ENCODE measurements at places on chromosomes 3 and 15.

GRCh38 chr3:150582620-150583019, 20.5 kb upstream of the SELENOT start:
- DNase-seq, result no peak

DNA sequence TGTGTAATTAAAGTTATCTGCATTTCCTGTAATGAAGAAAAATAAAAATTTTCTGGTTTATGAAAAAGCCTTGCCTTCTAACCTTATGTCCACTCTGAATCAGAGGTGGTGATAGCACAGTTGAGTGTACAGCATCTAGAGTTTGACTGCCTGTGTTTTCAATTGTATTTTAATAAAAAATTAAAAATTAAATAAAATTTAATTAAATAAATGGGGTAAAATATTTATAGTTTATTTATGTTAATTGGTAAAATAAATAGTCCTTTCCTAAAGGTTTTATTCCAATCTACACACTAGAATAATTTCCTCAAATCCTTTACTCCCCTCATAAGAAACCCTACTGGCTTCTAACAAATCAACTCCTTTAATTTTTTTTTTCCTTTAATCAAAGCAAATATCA, 111.8 kb upstream of the MYO5C start:
- DNase-seq, result no peak

DNA sequence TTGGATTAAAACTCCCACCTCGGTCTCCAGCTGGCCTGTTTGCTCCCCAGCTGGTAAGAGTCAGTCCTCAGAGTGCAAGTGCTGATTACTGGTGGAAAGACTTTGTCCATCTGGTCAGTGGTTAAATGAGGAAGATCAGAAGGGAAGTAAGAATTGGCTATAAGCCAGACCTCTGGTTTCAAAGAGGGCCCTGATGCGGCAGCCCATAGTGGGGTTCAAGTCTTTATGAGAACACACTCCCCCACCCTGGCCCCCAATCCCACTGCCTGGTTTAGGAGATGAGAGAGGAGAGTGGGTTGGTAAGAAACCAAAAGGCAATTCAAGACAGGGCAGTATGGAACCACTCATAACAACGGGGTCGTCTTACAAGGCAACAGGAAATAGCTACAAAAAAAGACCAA, 65.0 kb downstream of the FRMD4B start:
- DNase-seq, result no peak

GRCh38 chr3:30281526-30281925, 324.9 kb upstream of the TGFBR2 start:
- no peak for DNase-seq

DNA sequence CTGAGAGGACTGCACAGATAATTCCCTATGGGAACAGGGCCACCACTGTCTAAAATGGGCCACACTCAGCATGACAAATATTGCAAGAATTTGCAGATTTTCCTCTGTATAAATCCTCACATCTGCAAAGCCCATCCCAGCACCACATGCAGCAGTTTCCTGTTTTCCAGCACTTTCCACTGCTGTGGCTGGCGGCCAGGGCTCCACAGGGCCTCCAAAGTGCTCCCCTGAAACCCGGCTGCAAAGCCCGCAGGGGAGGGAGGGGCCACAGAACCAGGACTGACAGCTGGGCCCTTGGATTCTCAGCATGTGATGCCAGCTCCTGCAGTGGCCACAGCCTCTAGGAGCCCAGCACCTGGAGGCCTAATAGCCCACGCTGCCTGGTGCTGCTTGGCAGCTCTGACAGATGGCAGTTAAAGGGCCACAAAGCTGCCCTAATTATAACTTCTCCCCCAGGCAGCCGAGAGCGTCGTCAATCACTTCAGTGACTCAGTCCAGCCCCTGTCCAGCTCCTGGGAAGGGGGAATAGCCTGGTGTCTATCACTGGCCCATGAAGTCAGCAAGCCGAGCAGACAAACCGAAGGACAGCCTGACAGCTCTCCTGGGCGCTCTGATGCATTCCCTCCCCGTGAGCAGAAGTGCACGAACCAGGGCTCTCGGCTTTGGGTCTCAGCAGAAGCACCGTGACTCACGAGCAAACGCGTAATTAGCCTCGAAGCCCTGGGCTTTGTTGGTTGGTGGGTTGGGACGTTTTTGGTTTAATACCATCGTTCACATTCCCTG, 4.7 kb downstream of the LRRC15 start:
- no peak for DNase-seq

GRCh38 chr15:41606997-41607396, 48.0 kb downstream of the TYRO3 start:
- DNase-seq, result no peak

DNA sequence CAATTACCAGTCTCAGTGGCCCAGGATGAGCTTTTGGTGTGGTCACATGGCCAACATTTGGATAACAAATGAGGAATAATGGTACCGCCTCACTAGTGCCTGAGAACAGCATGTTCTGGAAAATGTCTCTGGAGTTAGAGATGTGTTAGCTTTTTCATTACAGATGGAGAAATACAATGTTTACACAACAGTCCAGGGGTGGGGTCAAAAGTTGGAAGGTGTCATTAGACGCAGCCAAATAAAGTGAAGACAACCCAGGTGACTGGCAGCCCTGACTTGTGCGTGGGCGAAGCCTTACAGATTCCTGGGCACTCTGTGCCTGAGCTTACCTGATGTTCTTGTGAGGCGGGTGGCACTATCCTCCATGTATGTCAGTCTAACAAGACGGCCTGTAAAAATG, 12.8 kb downstream of the IL17RB start:
- no peak for DNase-seq

- no peak for DNase-seq
Measured at GRCh38 chr15:94404733-94405283, 173.4 kb downstream of the MCTP2 start.

DNA sequence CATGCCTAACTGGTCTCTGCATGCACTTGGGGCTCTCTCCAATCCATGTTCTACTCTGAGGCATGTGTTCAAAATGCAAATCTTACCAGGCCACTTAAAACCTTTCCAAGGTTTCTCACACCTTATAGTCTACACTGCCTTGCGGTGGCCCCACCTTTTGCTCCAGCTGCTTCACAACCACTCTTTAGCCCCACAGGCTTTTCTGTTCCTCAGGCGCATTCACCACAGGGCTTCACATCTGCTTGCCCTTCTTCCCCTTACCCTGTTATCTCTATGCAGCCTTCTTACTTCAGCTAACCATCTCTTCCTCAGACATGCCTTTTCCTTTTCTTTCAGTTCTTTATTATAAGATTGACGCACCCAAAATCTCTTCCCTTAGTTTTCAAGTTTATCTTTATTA, 37.8 kb downstream of the MINDY4B start:
- no peak for DNase-seq

DNA sequence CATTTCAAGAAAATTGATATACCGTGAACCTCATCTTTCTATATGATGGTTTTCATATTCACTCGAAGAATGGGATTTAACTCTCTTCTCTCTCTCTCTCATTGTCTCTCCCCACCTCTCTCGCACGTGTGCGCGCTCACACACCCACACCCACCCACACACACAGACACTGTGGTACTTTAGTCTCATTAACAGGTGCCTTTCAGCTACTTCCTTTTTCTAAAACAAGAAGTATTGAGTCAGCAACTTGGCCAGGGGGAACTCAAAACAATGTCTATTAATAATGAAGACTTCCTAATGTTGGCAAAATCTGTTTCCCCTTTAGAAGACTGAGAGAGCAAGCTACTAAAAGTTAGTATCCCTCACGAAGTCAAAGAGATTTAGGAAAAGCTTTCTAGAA, 150.7 kb downstream of the TMCO5A start:
- DNase-seq, result no peak

GRCh38 chr15:33581032-33581431, 270.3 kb downstream of the RYR3 start:
- no peak for DNase-seq

GRCh38 chr15:95656595-95656994, 673.9 kb upstream of the NR2F2 start:
- no peak for DNase-seq

DNA sequence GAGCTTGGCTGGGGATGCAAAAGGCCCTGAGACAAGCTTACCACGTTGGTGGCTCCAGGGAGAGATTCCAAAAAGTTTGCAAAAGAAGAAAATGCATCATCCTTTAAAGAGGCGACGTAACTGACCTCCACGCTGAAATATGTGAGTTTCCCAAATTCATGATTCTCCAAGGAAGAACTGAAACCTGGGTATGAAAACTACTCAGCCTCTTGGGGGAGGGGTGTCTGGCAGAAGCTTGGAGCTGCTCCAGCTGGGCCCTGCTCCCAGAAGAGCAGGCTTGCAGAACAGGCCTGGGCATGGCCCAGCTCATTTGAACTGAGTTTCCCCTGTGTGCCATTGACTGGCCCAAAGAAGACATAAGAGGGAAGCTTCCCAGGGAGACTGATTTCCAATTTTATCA, 20.5 kb downstream of the CPN2 start:
- no peak for DNase-seq

- no peak for DNase-seq
Measured at GRCh38 chr3:38984731-38985130, 67.0 kb downstream of the SCN11A start.

DNA sequence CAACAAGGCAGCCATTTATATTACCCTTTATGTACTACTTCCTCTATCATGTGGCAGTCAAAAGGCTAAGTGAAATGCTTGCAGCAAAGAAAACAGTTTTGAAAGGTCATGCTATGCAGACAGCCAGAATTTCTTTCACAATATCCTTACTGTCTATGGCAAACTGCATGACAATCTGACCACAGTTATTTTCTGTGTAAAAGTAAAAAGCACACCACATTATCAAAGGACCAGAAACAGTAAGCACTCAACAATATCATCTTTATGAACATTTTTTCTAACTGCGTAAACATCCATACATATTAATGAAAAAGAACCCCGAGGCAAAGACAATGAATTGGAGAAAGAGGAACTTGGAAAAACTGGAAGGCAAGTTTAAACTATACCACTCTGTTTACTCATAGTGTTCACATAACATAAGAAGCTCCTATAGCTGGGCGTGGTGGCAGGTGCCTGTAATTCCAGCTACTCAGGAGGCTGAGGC, 47.9 kb downstream of the PIK3CB start:
- DNase-seq, result no peak

- DNase-seq, result no peak
Measured at GRCh38 chr3:142319094-142319493, 93.7 kb upstream of the GK5 start.

DNA sequence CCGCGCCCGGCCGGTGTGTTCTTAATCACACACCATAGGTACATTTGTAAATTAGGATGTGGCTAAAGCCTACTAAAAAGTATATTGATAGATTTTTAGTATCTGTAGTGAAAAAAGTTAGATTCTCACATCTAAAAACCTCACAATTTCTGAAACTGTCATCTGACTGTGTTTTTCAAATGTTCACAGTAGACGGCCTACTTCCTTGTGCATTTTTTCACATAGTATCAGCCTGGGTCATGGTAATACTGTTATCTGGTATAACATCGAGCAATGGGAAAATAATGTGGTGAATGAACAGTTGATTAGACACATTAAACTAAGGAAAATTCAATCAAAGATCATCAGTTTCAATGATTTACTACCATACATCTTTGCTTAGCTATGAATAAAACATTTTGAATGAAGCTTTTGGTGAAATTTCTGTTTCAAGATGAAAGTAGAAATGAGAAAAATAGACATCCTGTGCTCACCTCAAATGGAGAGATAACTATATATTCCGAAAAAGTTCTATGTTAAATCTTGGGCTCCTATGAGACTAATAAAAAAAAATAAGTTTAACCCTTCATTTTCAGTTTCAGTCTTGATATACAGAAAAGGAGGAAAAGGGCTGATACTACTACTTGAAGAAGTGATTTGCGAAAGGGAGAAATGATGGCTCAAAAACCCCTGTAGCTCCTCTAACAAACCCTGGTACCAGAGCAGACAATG, 262.7 kb downstream of the ZBTB20 start:
- DNase-seq, result no peak

- no peak for DNase-seq
Measured at GRCh38 chr15:93063796-93064690, 25.0 kb downstream of the RGMA start.

DNA sequence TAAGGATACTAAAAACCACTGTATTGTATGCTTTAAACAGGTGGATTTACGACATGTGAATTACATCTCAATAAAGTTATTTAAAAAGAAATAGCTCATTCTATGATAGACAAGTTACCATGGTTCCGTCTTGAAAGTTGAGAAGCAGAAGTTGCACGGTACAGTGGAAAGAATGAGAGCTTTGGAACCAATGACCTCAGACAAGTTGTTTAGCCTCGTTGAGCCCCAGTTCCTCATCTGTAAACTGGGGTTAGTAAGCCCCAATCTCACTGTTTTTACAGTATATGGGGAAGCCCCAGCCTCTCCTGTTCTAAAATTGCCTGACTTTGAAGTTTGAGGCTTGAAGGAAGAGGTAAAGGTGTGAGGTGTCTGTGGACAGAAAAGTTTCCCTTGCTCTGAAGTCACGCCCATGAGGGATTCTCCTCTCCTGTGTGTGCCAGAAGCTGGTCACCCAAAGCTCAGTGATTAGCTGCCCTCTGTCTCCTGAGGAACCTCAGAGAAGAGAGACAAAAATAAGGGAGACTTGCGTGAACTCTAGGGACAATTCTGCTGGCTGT, 10.0 kb downstream of the CRYGS start:
- no peak for DNase-seq

- no peak for DNase-seq
Measured at GRCh38 chr3:149353581-149354184, 20.2 kb upstream of the TM4SF18 start.

GRCh38 chr3:42771271-42771670, 1.8 kb downstream of the CCDC13 start:
- DNase-seq, result no peak

- DNase-seq, result no peak
Measured at GRCh38 chr3:14252321-14253021, 73.9 kb downstream of the LSM3 start.

DNA sequence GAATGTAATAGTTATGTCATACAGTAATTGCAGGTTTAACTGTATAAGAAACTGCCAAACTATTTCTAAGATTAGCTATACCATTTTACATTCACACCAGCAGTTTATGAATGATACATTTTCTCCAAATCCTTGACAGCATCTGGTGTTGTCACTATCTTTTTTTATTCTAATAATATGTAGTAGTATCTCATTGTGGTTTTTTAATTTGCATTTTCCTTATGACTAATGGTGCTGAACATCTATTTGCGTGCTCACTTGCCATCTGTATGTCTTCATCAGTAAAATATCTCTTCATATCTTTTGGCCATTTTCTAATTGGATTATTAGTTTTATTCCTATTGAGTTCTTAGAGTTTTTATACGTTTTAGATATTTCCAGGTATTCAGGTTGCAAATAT, 994.0 kb upstream of the SEMA6D start:
- no peak for DNase-seq

- no peak for DNase-seq
Measured at GRCh38 chr3:172813462-172813861, 62.9 kb downstream of the ECT2 start.

Measured in stimulated activated CD8-positive, alpha-beta memory T cell treated with anti-CD3 and anti-CD28 coated beads, Interleukin-2, amount 100 ng/mL, for 1 hour (primary cell).